ENCODE measurements at places on chromosomes 4 and X. TPM values are rescaled to one million over a fixed set of nuclear protein-coding genes. Genes with fewer than 3 reads are reported as not detected.

The PLAC8 gene
- not detected for total RNA-seq

DNA sequence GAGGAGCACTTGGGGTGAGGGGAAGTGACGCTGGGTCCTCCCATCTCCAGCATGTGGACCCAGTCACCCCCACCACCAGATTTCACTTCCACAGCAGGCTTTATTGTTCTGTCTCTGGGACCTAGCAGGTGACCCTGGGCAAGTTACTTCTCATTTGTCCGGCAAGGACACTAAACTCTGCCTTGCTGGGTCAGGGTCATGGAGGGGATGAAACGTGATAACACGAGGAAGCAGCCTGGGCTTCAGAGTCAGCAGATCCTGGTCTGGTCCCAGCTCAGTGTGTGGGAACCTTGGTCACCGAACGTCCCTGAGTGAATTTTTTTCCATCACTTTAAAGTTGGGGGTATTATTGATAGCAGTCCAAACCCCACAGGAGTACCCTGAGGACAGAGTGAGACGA lies 3.9 kb downstream of the UBA1 start:
- no peak for ATAC-seq

DNA sequence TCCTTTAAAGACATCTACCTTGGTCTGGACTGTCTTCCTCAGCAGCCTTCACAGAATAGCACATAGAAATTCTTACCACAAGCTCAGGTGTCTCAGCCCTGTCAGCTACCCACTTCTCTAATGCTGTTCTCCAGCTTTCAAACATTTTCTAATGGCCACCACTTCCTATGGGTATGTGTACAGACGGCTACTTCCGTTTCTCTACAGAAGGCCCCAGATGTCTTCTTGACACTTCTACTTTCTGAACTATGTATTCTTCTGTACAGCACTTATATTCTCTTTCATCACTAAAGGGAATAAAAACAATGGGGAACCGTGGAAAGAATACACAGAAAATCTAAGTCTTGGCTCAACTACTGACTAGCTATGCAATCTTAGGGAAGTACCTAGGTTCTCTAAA lies 13.3 kb downstream of the OPHN1 start:
- no peak for ATAC-seq

- ATAC-seq: no peak
Measured at GRCh38 chrX:103941201-103941975, 21.0 kb upstream of the TMSB15B start.

The PAGE2B gene
- total RNA-seq: 0.59 TPM

- no peak for ATAC-seq
Measured at GRCh38 chr4:184812651-184813181, 13.1 kb downstream of the ACSL1 start.

DNA sequence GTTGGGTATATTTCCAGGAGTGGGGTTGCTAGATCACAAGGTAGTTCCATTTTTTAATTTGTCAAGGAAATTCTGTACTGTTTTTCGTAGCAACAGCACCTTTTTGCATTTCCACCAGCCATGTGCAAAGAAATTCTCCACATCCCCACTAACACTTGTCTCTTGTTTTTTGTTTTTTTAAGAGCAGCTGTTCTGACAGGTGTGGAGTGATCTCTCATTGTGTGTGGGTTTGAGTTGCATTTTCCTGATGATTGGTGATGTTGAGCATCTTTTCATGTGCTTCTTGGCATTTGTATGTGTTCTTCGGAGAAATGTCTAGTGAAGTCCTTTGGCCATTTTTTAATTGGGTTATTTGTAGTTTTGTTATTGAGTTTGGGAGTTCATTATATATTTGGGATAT lies 80.3 kb upstream of the PUDP start:
- no peak for ATAC-seq

DNA sequence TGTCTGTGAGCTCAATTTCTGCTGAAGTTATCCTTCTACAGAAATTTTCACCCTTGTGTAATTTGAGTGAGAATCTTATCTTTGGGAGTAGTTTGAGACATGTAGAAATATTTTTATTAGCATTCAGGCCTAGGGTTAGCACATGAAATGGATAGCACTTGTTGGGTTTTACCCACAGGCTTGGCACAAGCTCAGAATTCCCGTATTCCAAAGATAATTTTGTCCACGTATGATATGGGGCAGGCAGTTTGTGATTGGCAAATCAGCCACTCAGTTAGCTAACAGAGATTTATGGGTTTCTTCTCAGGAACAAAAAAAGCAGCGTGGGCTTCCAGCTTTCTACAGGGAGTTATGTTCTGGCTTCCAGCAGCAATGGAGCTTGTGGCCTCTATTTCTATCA lies 117.9 kb upstream of the DCAF8L1 start:
- ATAC-seq: no peak

The CT45A10 gene
- not detected for total RNA-seq

The MAGEB16 gene
- not detected for total RNA-seq

The CPLX1 gene
- 7.9 TPM for total RNA-seq

The FREM3 gene
- total RNA-seq: 0.05 TPM

GRCh38 chr4:54095110-54095825 lies 4.7 kb upstream of the GSX2 start:
- no peak for ATAC-seq

DNA sequence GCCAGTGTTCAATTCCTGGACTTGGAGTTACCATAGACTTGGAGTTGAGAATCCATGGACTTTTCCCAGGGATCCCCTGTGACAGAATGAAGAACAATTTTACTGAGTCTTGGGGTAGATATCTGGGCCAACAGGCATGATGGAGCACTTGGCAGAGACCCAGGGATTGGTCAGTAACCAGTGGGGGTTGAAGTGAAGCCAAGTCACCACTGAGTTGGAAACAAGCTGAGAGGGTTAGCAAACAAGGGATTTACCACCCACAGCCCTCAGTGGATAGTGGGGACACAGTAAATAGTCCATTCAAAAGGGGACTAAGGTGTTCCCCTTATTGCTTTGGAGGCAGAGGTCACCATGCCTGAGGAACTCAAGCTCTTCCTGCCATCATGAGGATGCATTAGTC lies 281.7 kb downstream of the PPP1R2C start:
- no peak for ATAC-seq

- peak; percentile 16 for ATAC-seq
Measured at GRCh38 chr4:61336488-61336887, 136.4 kb downstream of the ADGRL3 start.

The HERC5 gene
- total RNA-seq: 0.59 TPM

DNA sequence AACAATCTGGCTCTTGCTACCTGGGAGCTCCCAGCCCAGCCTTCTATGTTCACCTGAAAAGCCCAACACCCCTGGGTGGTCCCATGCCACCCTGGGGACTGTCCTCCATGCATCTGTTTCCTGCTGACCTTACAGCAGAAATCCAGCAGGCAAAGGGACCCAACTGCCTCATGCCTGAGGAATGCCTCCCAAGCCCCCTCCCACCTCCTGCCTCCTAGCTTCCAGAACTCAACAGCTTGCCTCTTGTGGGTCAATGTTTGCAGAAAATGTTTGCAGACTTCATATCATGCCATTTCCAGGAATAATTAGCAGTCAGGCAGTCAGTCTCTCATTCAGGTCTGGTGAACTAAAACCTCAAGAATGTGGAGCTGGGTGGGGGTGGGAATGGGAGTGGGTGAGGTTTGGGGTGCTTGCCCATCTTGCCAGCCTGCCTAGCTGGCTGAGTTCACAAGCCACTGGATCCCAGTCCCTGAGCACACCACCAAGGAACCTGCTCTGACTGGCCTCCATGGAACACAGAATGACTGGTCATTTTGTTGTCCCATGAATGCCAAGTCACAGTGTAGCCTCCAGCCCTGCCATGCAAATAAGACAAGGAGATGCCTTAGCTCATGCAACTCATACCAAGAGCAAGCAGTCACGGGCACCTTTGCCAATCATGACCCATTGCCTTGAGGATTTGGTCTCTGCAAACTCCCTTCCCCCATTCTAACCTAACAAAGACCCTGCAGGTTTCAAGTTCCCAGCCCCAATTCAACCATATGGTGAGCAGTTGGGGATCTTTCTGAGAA lies 12.1 kb upstream of the PLAC1 start:
- ATAC-seq: peak; percentile 22

GRCh38 chr4:9996319-9997110 lies 24.8 kb downstream of the SLC2A9 start:
- peak; percentile 55 for ATAC-seq

DNA sequence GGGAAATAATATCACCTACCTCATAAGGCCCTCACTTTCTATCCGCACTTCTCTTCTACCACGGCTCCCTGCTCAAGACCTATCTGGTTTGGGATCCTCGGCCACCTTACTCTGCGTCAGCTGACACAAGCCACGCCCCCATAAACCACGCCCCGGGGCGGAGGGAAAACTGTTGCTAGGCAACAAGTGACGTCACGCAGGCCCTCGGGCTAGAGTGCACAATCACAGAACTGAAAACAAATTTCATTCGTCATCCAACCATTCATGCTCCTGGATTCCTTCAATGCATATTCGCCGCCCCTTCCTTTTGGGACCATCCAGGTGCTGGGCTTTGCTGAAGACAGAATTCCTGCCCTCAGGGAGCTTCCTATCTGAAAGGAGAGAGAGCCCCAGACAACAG lies 66.3 kb downstream of the SMC1A start:
- ATAC-seq: no peak

- ATAC-seq: no peak
Measured at GRCh38 chr4:47686294-47686872, 151.5 kb downstream of the CORIN start.

Measured in motor neuron (in vitro differentiated cells).